ENCODE measurements at places on chromosomes 11 and 22.
A peak's percentile ranks its signal among the peaks of the same experiment; 100 is the strongest.

- DNase-seq = no peak
These were observed 4.2 kb downstream of the RAB1B start for GRCh38 chr11:66272596-66272995.

GRCh38 chr11:118046051-118046963, 30.6 kb upstream of the TMPRSS4 start:
- no peak for DNase-seq

DNA sequence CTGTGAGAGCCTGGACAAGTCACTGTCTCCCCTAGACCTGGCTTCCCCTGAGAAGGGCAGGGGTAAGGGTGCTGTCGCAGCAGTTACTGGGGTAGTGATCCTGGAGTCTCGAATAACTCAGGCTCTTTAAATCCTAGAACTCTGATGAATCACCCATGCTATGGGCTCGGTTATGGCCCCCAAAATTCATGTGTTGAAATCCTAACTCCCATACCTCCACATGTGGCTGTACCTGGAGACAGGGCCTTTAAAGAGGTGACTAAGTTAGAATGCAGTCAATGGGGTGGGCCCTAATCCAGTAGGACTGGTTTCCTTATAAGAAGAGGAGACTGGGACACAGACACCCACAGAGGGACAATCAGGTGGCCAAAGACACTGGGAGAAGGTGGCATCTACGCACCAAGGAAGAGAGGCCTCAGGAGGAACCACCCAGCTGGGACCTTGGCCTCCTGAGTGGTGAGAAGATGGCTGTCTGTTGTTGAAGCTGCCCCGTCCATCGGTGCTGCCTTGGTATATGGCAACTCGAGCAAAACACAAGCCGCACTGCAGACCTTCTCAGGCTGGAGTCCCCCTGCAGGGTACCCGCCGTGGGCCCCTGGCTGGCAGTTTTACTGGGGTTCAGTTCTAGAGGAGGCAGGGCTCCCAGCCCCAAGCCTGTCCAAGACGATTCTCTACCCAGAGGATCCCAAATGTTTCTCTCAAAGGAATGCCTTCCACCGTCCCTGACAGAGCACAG, 48.8 kb upstream of the SHISAL1 start:
- DNase-seq = no peak

GRCh38 chr22:45485261-45485660, 17.4 kb upstream of the FBLN1 start:
- DNase-seq = no peak

GRCh38 chr11:127063241-127063640, 62.7 kb upstream of the KIRREL3 start:
- no peak for DNase-seq

DNA sequence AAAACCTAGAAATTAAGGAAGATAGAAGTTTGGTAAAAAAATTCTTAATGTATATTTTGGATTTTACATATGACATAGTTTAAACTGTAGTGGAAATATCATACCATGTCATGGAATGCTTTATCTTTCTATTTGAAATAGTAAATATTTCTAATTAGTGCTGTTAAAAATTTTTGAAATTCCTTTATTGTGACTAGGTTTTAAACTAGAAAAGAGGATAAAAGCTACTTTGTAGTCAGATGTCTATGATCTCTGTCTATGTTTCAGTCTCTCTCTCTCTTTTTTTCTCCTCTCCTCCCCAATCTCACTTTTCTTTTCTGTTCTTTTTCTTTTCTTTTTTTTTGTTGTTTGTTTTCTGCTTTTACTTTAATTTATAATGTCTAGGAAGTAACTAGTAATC, 226.2 kb downstream of the TMEM135 start:
- no peak for DNase-seq

GRCh38 chr11:125842321-125842948, 9.3 kb downstream of the PATE4 start:
- no peak for DNase-seq

GRCh38 chr11:57476757-57477506, 16.6 kb downstream of the RTN4RL2 start:
- DNase-seq = peak; percentile 44

DNA sequence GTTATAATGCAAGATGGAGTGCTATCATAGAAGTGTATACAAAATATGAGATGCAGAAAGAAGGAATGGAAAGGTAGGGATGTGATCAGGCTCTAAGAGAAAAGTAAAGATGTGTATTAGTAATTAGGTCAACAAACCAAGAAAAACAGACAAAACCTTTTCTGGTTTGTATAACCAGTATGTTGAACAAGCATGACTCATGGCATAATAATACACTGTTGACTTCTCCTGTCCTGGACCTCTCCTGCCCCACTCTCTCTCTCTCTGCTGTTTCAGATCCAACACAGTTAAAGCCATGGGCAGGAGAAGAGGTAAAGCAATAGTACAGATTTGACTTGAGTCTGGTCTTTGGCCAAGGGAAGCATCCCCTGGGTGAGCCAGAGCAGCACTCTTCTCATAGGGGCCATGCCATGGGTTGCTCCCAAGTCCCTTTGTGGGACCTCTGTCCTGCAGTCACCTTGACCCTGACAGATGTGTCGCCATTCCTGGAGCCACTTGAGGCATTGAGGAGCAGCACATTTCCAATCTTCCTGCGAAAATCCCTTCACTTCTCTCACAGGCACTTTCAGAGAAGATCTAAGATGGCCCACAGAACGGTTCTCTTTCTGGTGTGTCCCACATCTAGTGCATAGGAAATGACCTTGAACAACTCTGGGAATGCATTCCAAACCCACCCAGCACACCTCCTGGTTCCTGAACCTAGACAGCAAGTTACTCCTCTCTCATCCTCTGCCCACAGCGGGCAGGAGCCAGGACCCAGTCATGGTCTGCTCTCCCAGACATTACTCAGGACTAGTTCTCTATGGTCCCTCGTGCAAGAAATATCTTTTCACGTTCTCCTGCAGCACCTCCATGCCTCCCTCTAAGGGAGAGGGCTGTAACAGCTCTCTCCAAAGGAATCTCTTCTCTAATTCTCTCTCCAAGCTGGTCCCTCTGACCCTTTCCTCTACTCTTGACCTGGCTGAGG, 58.2 kb upstream of the PRSS23 start:
- DNase-seq = no peak
